Memory B cell (primary cell): ENCODE measurements at places on chromosomes 3 and 15.

DNA sequence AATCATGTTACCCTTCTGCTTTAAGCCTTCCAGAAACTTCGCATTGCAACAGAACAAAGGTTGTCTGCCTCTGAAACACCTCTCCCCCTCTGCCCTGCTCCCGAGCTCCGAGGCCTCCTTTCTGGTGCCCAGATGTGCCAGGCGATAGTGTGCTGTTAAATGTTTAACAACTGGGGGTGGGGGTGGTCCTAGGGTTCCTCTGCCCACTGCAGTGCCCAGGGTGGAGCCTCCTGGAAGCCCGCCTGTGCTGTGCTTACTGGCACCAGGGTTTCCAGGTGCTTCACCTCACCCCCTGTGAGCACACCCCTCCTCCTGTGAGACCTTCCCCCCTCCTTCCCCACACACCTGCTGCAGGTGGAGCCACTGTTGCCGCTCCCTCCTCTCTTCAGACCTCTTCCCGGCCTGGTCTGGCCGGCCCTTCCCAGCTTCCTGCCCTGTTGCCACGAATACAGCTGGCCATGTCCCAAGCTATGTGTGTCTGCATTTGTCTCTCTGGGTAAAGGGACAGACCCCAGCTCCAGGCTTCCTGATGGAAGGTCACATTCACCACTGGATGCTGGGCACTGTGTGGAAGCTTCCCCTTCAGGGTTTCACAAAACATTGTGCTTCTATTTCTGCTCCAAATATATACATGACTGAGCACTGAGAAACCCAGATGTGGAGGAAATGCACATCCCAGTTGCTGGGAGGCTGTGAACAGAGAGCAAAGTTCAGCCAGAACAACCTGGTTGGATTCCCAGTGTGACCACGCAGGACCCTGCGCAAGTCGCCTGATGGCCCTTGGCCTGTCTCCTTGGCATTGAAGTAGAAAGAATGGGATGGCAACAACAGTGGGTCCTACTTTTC lies 37.2 kb downstream of the MGLL start:
- H3K4me1 ChIP-seq: peaks cover 3% of the 10 kb centered on the region
- no peak for DNase-seq
- H3K4me3 ChIP-seq: no peak overlapping the region
- H3K27me3 ChIP-seq: no peaks in the 10 kb centered on the region
- H3K36me3 ChIP-seq: no peaks in the 10 kb centered on the region

GRCh38 chr3:89303701-89304100 lies 196.3 kb downstream of the EPHA3 start:
- H3K36me3 ChIP-seq: no peaks in the 10 kb centered on the region
- H3K27me3 ChIP-seq: no peaks in the 10 kb centered on the region
- no peaks in the 10 kb centered on the region for H3K4me1 ChIP-seq

- H3K36me3 ChIP-seq: no peaks in the 10 kb centered on the region
- H3K4me1 ChIP-seq: no peaks in the 10 kb centered on the region
- H3K27ac ChIP-seq: no peak overlapping the region
- peaks cover 7% of the 10 kb centered on the region for H3K27me3 ChIP-seq
Observed at GRCh38 chr3:12049675-12050074, 45.5 kb downstream of the SYN2 start.

DNA sequence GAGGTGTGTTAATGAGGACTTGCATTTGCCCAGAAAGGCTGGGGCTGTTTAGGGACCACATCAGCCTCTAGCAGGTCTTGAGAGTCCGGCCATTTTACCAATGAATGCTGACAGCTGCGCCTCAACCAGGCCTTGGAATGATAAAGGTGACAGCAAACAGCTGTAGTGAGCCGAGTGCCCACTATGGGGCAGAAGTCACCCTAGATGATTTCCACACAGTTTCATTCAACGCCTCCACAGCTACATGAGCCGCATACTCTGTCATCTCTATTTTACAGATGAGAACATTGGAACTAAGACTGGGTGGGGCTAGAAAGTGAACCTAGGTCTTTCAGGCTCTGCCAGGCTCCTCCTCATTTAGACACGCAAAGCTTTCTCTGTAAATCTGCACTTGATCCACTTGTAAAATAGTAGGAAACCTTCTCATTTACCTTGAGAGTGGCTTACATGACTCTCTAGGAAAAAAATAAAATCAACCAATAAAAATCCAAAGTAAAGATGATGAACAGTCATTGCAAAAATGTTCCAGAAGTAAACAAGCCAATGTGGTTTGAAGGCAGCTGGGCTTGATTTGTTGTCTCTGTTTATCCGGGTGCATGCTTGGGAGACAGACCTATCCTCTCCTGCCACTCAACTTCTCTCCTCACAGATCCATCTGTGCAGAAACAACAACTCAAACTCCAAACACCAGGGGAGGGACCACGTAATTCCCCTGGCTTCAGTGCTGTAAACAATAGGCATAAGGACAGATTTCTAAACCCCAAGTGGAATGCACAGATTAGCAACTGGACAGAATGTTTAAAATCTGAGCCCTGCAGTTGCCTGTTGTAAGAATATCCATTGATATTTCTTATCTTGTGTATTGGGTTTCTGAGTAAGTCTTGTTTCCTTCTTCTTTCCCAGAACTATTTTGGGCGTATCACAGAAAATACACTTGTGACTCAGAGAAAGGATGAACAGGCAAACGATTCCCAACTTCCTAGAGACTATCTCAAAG lies 31.5 kb upstream of the LDHAL6B start:
- H3K36me3 ChIP-seq: peaks cover 18% of the 10 kb centered on the region
- H3K27me3 ChIP-seq: no peaks in the 10 kb centered on the region
- peak; percentile 22 for DNase-seq

DNA sequence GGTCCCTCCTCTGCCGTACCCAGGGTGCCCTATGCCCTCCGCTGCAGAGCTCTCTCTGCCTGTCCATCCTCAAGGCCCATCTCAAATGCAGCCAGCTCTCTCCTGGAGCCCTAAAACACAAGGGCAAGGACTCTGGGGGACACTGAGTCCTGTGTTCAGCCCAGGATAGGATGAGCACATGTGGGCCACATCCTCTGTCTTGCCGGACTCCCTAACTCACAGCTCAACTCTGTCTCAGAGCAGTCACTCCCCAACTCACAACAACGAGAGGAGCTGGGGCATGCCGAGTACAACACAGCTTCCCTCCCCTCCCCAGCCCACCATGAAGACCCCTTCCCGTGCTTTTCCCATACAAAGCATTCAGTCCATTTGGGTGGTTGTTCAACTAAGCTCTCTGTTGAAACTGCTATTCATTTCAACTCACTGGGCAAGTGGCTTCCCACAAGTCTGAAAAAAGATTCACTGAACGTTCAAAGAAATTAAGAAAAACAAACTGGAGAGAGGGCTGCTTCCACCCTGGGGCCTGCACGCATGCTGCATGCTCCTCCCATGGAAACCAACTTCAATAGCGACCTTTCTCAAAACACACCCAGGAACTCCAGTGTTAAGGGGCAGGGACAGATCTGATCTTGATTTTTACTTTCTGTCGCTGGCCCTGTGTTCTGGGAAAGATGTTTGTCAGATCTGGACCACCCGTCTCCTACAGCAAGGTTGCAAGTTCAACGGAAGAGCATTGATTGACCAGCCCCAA lies 124.3 kb upstream of the IGF1R start:
- no peaks in the 10 kb centered on the region for H3K4me1 ChIP-seq
- no peak overlapping the region for H3K27ac ChIP-seq
- no peak overlapping the region for H3K4me3 ChIP-seq
- H3K36me3 ChIP-seq: no peaks in the 10 kb centered on the region
- no peak for DNase-seq

DNA sequence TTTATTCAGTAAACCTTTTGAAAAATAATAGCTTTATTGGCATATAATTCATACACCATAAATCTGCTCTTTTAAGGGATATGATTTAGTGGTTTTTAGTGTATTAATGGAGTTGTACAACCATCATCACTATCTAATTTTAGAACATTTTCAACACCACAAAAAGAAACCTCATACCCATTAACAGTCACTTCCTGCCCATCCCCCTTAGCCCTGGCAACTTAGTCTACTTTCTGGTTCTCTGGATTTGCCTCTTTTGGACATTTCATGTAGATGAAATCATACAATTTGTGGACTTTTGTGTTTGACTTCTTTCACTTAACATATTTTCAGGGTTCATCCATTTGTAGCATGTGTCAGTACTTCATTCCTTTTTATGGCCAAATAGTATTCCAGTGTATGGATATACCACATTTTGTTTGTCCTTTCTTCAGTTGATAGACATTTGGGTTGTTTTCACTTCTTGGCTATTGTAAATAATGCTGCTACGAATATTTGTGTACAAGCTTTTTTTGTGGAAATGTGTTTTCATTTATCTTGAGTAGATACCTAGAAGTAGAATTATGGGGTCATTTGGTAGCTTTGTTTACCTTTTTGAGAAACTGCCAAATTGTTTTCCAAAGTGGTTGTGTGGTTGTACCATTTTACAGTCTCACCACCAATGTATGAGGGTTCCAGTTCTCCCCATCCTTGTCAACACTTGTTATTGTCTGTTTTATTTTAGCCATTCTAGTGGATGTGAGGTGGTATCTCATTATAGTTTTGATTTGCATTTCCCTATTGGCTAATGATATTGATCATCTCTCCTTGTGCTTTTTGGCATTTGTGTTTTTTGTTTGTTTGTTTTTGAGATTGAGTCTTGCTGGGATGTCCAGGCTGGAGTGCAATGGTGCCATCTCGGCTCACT lies 45.8 kb downstream of the SMAD3 start:
- no peaks in the 10 kb centered on the region for H3K27me3 ChIP-seq
- peak overlapping the region; percentile 64 for H3K4me3 ChIP-seq
- peaks cover 67% of the 10 kb centered on the region for H3K4me1 ChIP-seq

GRCh38 chr3:197125636-197126035 lies 96.0 kb upstream of the MELTF start:
- H3K27me3 ChIP-seq: no peaks in the 10 kb centered on the region
- no peak overlapping the region for H3K4me3 ChIP-seq
- H3K36me3 ChIP-seq: peaks cover 37% of the 10 kb centered on the region

DNA sequence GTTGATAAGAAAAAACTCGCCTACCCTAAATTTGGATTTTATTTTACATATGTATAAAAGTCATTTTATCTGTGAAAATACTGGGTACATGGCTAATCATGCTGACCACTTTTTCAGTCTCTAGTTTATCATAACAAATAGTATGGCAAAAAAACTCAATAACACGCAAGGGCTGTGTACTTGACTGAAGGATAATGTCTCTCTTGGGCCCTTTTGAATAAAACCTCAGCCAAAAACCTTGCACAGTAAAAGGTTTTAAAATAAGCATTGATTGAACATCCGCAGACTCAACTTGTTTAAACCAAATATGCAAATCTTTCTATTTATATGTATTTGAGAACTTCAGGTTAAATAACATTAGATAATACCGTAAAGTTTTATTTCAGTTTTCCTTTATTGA lies 285.3 kb downstream of the CADM2 start:
- H3K27me3 ChIP-seq: no peaks in the 10 kb centered on the region
- no peak for DNase-seq
- H3K4me1 ChIP-seq: no peaks in the 10 kb centered on the region
- H3K4me3 ChIP-seq: no peak overlapping the region

DNA sequence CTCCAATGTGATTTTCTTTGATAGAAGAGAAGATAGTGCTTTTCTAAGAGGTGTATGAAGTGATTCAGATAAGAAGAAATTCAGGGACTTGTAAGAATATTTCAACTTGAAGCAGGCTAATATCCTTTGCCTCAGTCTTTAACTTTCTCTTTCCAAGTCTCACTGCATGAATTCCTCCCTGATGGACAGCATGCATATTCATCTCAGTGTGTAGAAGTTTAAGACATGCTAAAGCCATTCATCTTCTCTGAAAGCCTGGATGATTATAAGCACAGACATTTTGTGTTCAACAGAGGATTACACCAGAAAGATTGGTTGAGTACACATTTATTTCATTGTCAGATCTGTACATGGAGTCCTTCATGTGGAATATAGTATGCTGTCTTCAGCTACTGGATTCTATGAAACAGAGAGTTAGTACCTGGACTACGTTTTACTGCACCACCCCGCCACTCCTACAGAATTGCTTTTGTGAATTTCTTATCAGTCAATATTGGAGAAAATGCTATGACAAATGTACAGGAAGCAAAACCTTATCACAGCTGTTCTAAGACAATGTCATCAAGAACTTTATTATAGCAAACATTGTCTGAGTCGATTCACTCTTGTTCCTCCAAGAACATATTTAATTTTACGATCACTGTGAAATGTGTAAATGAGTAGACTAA lies 1346.1 kb downstream of the OTOL1 start:
- no peak overlapping the region for H3K4me3 ChIP-seq
- H3K27ac ChIP-seq: no peak overlapping the region
- no peaks in the 10 kb centered on the region for H3K4me1 ChIP-seq

- H3K36me3 ChIP-seq: no peaks in the 10 kb centered on the region
- H3K4me1 ChIP-seq: peaks cover 26% of the 10 kb centered on the region
- H3K27me3 ChIP-seq: no peaks in the 10 kb centered on the region
Observed at GRCh38 chr3:156975721-156976120, 149.6 kb downstream of the LEKR1 start.

- DNase-seq: no peak
- peaks cover 15% of the 10 kb centered on the region for H3K36me3 ChIP-seq
- H3K27ac ChIP-seq: no peak overlapping the region
- no peak overlapping the region for H3K4me3 ChIP-seq
- no peaks in the 10 kb centered on the region for H3K4me1 ChIP-seq
Observed at GRCh38 chr3:53226841-53227407, 28.9 kb downstream of the TKT start.

DNA sequence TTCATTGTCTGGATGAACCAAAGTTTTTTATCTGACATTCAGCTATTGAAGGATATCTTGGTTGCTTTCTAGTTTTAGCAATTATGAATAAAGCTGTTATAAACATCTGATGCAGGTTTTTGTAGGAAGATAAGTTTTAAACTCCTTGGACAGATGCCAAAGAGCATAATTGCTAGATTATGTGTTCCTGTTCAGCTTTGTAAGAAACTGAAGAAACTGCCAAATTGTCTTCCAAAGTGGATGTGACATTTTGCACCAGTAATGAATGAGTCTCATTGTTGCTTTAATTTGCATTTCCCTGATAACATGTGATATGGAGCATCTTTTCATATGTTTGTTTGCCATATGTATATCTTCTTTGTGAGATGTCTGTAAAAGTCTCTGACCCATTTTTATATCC lies 239.9 kb upstream of the TTC14 start:
- H3K27me3 ChIP-seq: peaks cover 3% of the 10 kb centered on the region
- H3K27ac ChIP-seq: no peak overlapping the region
- no peak for DNase-seq
- H3K4me3 ChIP-seq: no peak overlapping the region

DNA sequence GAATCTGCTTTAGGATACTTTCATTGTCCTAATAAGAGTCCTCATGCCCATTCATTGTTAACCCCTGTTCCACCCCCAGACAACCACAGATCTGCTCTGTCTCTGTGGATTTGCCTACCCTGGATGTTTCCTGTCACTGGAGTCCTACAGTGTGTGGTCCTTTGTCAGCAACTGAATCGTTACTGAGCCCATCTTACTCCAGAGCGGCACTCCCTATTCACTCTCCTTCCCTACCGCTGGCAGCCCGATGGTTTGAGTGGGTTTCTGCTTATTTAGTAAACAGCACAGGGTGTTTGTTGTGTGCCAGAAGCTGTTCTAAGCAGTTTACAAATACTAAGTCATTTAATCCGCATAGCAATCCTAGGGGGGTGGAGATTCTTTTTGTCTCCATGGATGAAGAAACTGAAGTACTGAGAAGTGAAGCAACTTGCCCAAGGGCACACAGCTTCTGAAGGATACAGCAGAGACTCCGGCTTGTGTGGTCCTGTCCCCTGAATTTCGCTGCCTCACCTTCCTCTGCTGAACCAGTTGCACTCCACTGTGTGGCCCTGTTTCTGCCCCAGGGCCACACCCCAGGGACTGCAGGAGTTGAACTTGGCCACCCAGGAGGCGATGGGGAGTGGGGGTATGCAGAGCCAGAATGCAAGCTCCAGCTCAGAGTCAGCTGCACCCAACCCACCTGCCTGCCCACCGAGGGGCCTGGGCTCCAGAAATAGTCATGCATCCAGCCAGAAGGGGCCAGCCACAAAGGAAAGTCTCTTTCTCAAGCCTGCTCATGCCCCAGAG lies 56.5 kb upstream of the SLC6A1 start:
- H3K4me3 ChIP-seq: no peak overlapping the region
- no peaks in the 10 kb centered on the region for H3K36me3 ChIP-seq
- DNase-seq: no peak
- peaks cover 11% of the 10 kb centered on the region for H3K27me3 ChIP-seq
